ENCODE measurements at places on chromosomes 16 and 17. TPM values are rescaled to one million over a fixed set of nuclear protein-coding genes. Genes with fewer than 3 reads are reported as not detected.

RPRML gene
- total RNA-seq, result not detected

ZNF597 gene
- total RNA-seq, result 2.5 TPM

CCL2 gene
- 1.0 TPM for total RNA-seq

MEOX1 gene
- not detected for total RNA-seq

DNA sequence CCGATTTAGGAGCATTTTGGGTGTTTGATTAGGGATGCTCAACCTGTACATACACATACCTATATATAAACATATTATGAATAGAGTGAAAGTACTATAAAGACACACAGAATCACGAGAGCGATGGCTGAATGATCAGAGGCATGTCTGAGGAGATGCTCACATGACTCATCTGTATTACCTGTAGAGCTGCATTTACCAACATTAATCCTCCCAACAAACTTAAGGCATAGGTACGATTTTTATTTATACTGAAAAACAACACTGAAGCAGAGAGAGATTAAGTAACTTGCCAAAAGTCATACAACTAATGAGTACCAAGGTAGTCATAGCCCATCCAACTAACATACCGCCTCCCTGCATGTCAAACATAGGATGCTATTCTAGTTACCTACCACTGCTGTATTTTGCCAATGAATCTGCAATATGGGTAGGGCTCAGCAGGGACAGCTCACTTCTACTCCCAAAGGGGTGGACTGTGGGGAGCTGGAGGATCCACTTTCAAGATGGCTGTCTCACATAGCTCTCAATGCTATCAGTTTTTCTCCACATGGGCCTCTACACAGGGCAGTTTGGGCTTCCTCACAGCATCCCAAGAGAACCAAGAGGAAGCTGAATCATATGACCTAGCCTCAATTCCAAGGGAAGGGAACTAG is 7.3 kb downstream of the CYB5D1 start:
- DNase-seq, result no peak

- DNase-seq, result no peak
These were observed 154.2 kb downstream of the PITPNC1 start for GRCh38 chr17:67531291-67531690.

- peak; percentile 46 for DNase-seq
These were observed 10.1 kb downstream of the CYB5D1 start for GRCh38 chr17:7867881-7868329.

DNA sequence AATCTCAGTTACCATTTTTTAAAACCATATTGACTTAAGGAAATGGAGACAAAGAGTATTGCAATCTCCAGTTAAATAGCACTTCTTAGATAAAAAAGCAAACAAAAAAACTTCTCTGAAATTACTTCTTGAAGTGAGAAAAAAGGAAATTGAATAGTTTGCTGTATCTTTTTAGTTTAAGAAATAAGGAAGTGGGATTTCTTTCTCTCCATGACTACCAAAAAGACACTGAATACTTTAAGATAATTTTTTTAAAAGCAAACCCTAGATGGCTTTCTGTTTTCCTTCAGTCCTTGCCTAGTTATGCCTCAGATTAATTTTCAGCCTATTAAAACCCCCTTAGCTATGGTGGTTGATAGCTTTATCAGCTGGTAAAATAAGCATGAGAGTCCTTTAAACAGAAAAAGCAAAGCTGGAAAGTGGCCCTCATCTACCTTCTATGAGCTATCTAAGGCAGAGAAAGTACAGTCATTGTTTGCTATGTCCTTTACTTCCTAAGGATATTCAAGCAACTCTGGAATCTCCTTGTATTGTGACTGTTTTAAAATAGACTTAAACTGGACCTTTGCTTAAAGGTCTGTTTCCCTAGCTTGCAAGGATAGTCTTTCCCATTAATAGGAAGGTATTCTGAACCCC is 28.6 kb downstream of the TPPP3 start:
- DNase-seq, result no peak

GRCh38 chr17:81164371-81165245 is 699 bp upstream of the PVALEF start:
- no peak for DNase-seq

DNA sequence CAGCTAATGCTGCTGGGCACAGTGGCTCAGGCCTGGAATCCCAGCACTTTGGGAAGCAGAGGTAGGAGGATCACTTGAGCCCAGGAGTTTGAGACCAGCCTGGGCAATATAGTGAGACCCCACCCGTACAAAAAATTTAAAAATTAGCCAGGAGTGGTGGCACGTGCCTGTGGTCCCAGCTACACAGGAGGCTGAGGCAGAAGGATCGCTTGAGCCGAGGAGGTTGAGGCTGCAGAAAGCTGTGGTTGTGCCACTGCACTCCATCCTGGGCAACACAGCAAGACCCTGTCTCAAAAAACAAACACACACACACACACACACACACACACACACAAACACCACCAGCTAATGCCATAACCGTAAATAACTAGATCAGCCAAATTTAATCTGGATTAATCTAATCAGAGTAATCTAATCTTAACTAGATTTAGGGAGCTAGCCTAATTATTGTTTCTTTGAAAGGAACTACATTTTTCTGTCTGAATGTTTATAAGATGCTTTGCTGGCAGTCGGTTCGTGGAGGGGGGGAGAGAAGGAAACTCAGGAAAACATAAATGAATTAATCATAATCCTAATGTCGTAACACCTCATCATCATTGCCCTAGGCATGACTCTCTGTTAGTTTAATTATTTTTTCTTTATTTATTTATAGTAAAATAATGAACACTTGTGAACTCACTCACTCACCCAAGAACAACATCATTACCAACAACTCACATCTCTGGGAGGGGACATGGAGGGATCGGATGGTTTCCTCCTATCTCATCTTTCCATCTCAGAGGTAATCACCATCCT is 12.5 kb upstream of the RBBP6 start:
- DNase-seq, result peak; percentile 33

DNA sequence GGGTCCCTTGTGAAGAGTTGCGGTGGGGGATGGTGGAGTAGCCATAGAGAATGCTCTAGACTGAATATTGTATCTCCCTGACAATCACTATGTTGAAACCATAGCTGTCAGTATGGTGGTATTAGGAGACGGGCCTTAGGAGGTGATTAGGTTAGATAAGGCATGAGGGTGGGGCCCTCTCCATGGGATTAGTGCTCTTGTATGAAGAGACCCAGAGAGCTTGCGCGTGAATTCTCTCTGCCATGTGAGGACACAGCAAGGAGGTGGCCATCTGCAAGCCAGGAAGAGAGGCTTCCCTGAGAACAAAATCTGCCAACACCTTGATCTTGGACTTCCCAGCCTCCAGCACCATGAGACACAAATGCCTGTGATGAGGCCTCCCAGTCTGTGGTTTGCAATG is 34.5 kb upstream of the MGAT5B start:
- no peak for DNase-seq

GRCh38 chr17:48628649-48629410 is 2.7 kb upstream of the HOXB9 start:
- no peak for DNase-seq

DNA sequence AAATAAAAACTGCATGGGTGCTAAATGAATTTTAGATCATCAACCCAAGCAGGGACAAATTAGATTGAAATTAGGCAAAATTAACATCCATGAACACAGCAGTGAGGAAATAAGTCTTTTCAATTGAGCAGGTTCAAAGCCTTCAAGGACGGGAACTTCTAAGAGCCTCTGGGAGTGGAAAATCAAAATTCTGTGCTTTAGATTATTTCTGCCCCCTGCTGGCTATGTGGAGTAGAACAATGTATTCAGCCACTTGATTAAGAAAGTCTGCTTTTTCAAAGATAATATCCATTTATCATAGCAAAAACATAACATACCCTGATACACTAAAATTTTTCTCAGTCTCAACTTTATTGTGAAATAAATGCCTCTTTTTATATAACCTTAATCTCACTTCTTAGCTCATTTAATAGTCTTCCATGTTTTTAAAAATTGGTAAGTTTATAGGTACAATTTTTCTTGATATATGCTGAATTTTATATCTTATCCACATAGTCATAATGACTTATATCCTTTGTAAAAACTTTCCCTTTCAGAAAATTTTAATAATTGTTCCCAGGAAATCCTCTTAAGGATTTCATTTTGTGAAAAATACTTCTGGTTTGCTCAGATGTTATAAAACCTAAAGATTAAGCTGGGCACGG is 28.1 kb upstream of the NOL11 start:
- peak; percentile 68 for DNase-seq

- peak; percentile 58 for DNase-seq
These were observed 22.0 kb downstream of the BAHCC1 start for GRCh38 chr17:81417049-81417878.

- DNase-seq, result no peak
These were observed 991 bp downstream of the KPNA2 start for GRCh38 chr17:68036304-68037147.

DNA sequence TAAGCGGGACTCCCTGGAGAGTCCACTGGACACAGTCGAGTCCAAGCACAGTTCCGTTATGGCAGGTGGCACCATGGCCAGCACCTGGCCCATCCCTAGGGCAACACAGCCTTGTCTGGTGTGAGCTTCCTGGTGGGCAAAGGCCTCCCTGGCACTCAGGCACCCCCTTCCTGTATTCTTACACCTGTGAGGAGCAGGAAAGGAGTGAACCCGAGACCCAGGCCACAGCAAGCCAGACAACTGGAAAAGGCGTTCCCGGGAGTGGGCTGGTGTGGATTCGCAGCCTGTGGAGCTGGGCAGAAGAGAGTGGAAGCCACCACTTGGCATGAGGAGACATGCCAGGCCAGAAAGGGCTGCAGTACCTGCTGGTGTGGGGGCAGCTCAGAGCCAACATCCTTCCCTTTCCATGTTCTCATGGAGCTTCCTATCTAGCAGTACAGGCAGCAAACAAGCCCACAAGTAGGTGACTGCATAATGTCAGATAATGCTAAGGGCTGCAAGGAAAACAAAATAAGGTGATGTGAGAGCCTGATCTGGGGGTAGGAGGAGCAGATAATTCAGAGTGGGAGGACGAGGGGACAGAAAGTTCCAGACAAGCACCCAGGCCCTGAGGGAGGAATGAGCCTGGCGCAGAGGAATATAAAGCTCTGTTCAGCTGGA is 87.0 kb downstream of the GNAO1 start:
- no peak for DNase-seq

GRCh38 chr16:3549906-3550305 is 27.3 kb downstream of the NLRC3 start:
- DNase-seq, result no peak

GRCh38 chr17:41199421-41200078 is 9.9 kb downstream of the KRTAP9-1 start:
- no peak for DNase-seq

DNA sequence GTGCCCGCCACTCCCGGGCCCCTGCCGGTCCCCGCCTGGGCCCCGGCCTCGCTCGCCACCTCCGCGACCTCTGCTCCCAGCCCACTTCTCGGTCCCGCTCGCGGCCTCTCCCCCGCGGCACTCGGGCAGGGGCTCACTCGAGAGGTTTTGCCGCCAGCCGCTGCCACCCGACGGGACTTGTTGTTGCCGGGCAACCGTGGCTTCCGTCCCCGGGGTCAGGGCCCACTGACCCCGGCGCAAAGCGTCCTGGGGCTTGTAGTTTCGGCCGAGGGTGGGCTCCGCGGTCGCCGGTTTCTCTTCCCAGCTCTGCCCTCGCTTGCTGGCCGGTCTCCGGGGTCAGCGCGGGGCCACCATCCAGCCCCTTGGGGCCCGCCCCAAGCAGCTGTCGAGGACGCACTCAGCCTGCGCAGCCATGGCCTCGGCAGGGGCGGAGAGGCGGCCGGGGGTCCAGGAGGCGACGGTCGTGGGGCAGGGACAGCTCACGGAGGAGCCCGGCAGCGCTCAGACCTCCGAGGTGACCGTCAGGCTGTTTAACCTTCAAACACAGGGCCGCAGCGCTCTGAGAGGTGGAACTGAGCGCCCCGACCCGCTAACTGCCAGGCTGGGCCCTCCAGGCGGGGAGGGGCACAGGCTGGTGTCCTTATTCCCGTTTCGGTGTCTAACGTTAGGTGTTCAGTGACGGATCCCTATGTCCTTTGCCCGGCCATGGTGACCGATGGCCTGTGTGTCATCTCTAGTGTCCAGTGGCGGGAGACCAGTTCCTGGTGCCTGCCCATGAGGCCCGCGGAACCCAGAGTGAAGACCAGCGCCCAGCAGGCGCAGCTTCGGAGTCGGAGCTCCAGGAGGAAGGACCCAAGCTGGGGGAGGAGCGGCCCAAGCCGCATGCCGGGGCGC is at the start of the genes C16orf86 and ENKD1:
TSS of gene C16orf86 (plus strand) at position 256 of the 894 bp plus-strand sequence. CDS start at position 413, 157 bp downstream.
TSS of gene ENKD1 (minus strand) at position 192 of the 894 bp plus-strand sequence. CDS start 308 bp downstream, outside the sequence.
- DNase-seq, result no peak

- no peak for DNase-seq
These were observed 110.6 kb upstream of the RBBP6 start for GRCh38 chr16:24428756-24429155.

DNA sequence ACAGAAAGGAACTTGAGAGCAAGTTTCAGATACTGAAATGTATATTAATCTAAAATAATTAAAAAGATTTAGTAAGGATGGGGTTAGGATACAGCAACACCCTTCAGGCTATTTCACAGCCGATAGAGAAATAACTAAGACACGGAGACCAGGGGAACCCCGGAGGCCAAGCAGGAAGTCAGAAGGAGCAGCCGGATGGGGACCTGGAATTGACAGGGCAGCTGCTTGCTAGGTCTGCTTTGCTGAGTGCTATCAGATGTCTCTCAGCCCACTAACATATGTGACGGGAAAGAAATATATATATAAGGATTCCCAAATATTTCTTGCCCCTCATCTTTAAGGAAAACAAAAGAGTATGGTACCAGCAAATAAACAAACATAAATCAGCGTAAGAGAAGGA is 154.1 kb upstream of the CDH5 start:
- no peak for DNase-seq

Measured in MCF 10A (cell line).